ENCODE measurements at places on chromosomes 16 and 17.

DNA sequence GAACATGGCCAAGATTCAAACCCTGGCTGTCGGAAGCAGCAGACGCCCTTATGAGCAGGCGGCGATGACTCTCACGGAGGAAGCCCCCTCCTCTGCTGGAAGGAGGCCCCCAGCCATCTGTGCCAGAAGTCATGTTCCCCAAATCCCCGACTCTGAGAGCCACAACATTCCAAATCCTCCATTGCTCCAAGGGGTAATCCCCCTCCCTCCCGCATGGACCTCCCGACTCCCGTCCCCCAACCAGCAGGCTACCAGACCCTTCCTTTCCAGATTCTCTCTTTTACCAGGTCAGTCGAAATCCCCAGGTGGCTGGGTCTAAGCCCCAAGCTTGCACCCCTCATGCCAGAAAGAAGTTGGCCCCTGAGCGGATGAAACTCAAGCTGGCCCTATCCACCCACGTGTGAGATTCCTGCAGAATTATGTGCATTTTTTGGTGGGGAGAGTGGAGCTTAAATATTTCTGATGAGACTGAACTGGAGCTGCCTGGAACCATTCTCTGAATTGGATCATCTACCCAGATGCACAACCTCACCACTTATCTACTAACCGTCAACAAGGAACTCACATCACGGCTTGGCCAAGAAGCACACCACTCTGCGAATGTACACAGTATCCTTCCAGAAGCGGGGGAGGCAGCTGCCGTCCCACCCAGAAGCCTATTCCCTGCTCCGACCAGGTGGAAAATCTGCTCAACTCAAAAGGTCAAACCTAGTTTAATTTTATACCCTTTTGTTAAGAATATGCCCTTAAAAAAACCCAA lies 283.5 kb downstream of the C16orf95 start:
- DNase-seq = no peak

DNA sequence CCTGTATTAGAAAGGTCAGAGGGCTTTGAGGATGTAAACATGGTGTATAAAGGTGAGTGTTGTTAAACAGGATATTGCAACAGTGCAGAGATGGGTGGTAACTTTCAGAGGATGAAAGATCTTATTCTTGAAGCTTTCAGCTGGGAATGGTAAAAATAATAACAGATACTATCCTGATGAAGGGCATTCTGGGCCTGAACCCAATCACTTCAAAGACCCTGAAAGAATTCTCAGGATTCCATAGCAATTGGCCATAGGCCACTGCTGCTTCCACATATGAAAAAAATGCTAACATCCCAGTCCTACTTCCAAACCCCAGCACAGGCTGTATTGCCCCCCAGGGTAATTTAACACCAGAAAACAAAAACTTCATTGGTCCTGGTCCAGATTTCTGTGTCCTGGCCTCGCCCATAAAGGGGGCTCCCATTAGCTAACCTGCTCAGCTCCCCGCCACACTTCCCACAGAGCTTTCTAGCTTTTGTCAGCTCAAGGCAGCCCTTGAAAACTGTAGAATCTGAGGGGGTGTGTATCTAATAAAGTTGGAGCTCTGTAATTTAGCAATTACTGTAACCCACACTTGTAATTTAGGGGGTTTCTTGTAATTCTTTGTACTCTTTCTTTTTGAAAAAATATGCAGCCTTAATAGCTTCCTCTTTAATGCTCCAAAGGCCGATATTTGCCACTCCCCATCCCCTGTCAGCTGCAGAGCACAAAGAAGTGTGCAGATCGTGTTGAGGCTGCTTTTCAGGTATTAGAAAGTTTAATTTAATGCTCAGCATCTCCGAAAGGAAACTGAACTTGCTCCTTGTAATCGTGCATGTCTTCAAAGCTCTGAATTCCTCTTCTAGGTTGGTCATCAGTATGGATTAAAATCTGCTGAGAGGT lies 371.5 kb downstream of the SEC14L1 start:
- DNase-seq = no peak

GRCh38 chr17:71978435-71978834 lies 142.4 kb upstream of the SOX9 start:
- DNase-seq = no peak

- DNase-seq = no peak
Measured at GRCh38 chr17:28907709-28908475, 5.0 kb upstream of the DHRS13 start.

- DNase-seq = no peak
Measured at GRCh38 chr17:43019418-43019817, 2.8 kb downstream of the VAT1 start.

GRCh38 chr16:63363738-63364137 lies 1327.5 kb upstream of the CDH8 start:
- DNase-seq = no peak

- DNase-seq = no peak
Measured at GRCh38 chr16:90053902-90054500, 23.1 kb downstream of the PRDM7 start.

GRCh38 chr16:73149334-73149733 lies 101.4 kb upstream of the ZFHX3 start:
- DNase-seq = no peak

GRCh38 chr17:57953705-57954396 lies 1.4 kb downstream of the CUEDC1 start:
- no peak for DNase-seq

DNA sequence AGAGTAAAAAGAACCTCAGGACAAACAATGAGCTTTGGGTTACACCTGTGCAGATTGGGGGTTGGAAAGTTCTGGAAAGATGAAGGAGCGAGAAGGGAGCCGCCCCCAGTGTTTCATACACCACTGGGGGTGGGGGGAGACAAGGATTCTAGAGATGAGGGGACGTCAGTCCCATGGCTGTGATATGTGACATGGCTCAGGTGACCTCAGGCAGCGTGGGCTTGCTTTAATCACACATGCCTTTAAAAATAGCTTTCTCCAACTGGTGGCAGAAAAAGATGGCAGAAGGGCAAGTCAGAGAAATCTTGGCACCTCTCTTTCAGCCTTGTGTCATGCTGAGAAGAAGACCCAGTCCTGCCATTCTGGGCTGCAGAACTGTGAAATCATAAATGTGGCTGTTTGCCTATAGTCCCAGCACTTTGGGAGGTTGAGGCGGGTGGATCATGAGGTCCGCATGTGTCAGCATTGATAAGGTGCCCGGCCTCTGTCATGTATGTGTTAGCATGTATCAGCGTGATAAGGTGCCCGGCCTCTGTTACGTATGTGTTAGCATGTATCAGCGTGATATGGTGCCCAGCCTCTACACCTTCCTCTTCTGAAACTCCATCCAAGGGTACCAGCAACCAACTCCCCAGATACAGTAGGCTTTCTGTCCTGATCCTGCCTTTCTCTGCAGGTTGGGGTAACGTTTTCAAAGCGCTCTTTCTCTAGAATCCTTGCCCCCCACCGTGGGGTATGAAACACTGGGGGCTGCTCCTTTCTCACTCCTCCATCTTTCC lies 25.0 kb downstream of the WIPI1 start:
- no peak for DNase-seq

- peak; percentile 67 for DNase-seq
Measured at GRCh38 chr17:76000016-76000754, 470 bp upstream of the CDK3 start.

DNA sequence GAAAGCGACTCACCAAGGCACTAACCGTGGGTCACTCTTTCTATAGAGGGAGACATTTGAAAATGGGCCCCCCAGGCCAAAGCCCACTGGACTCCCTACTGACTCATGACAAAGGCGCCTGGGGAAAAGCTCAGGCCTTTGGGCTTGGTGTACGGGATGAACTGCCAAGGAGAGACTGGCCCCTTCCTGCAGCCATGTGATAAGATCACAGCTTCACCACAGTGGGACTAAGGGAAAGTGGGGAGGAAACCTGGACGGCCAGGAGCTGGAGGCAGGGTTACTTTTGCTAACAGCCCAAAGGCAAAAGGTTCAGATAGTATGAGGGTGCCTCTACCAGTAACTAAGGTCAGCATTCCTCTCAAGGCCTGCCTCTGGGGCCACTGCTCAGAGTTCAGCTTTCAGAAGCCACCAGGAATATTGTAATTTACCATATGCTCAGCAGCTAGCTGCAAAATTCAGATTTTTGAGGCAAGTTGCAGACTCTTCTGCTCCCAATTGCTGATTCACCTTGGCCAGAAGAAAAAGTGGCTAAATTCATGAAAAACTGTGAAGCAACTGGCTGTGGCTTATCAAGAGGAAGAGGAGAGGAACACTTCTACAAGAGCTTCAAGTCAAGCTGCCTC lies 37.1 kb upstream of the SLC25A19 start:
- no peak for DNase-seq

DNA sequence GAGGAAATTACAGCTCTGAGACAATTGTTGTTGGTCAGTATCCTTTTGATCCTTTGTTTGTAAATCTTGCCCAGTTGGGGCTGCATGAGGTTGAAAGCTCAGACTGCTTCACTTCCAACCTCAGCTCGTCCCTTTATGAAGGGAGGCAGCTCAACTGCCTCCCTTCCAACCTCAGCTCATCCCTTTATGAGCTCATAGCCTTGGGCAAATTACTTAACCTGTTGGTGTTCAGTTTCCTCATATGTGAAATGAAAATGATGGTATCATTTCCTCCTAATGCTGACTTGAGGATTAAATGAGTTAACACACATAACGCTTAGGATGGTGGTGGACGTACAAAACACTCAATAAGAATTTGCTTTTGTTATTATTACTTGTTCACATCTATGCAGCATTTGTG lies 265.1 kb downstream of the CDH13 start:
- no peak for DNase-seq

DNA sequence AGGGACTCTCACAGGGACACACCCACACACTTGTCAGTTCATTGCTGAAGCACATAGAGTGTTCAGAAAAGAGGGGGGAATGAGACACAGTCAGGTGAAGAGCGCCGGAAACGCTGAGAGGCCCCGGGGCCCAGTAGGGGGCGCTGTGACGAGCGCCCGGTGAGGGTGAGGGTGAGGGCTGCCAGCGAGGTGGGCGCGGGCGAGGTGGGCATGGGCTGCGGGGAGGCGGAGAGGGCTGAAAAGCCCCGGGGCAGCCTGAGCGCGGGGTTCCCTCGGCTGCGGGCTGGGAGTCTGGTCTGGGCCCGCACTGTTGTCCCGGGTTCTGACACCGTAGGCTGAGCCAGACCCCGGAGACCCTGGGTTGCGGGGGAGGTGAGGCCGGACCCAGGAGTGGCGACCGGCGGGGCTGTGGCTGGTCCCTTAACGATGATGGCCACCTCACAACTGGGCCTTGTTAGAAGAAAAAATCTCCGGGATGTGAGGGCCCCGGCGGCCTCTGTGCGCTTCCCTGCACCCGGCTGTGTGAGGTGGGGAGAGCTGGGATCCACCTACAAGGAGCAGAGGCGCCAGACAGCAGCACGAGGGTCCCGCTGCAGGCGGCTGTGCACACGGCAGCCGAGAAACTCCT lies 91.4 kb downstream of the C16orf78 start:
- peak; percentile 71 for DNase-seq

DNA sequence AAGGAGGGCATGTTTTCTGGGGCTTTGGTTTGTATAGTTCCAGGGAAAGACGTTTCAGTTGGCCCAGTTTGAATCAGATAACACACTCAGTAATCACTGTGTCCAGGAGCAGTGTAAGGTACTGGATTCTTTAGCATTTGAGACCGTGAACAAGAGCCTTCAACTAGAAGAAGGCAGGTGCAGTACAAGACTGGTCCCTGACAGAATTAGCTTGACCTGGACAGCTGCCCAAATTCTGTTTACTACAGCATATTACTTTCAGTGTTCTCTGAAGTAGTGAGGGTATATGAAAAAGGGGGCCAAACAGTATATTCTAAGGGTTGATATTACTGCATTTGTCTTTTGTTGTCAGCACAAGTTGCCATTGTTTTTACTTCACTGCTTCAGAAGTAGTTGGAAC lies 81.3 kb downstream of the COX10 start:
- DNase-seq = no peak

- DNase-seq = no peak
Measured at GRCh38 chr16:35197656-35198055, 1738.2 kb downstream of the TP53TG3F start.

DNA sequence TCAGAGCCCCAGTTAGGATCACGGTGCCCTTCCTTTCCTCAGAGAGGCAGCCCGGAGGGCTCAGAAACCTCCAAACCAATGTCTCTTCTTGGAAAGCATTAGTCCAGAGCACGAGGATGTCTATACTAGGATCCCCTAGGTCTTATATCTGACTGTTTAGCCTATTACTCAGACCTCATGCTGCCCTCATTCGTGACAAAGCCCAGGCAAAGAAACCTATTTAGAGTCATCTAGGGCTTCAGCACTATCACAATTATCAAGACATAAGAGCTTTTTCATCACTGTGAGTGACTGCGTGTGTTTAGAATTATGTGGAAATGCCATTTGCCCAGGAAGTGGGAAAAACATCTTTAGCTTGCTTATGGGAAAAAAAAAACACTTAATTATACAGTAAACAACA lies 159.8 kb upstream of the NOL11 start:
- no peak for DNase-seq

Data from eye (tissue), 1 donor.